ENCODE measurements at places on chromosomes 6 and 20. TPM values are rescaled to one million over a fixed set of nuclear protein-coding genes. Genes with fewer than 3 reads are reported as not detected.
A peak's percentile ranks its signal among the peaks of the same experiment; 100 is the strongest.

DNA sequence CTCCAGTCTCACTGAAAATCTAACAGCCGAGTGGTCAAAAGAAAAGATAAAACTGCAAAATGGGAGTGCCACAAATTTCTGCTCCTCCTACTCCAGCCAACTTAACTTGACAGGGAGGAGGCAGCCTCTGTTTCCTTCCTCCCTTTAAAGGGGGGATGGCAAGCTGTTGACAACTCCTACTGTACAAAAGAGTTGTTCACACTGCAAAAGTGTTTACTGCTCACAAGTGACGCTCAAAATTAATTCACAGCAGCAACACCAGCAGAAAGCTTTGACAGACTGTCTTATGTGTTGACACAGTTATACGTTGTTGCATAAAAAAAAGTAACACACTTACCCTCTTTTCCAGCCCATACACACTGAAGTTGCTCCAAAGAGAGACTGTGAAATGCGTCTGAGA, 169.8 kb downstream of the BACH2 start:
- no peak for DNase-seq

GRCh38 chr6:113654396-113654795, 202.7 kb upstream of the MARCKS start:
- peak; percentile 86 for DNase-seq

DNA sequence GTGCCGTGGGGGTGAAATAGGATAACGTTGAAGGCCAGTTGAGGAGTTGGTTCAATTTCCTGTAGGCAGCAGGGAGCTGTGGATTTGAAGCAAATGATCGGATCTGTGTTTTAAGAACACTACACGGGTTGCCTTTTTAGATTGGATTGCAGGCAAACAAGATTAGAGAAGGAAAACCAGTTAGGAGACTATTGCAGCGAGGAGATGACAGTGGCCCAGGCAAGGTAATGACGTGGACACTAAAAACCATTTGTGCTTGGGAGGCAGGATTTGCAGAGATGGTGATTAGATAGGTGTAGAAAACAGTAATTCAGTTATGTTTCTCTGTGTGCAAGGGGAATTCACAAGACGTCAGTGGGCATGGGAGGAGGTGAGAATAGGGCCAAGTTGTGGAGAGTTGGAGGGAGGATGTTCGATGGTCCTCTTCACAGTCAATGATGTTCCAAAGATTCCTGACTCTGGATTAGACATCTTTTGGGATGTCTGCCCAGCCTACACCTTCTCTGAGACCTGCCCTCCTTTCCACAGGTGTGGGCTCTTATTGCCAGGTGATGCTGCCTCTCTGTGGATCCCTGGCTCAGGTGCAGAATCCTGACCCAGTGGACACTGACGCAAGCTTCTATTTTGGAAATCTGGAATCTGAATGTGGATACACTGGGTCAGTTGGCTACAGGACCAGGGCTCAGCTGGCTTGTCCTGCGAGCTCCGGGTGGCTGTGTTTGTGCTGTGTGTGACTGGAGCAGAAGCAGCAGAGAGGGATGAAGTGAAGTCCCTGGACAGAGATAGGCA, 54.2 kb downstream of the TFAP2C start:
- DNase-seq, result no peak

GRCh38 chr6:149897855-149898744, at the start of gene RAET1E:
Gene RAET1E, minus strand, starts transcription at chr6:149898113. Its CDS starts 7,212 bp downstream, at chr6:149890901.
- peak; percentile 44 for DNase-seq

GRCh38 chr6:8545336-8545735, 110.0 kb upstream of the SLC35B3 start:
- DNase-seq, result no peak

DNA sequence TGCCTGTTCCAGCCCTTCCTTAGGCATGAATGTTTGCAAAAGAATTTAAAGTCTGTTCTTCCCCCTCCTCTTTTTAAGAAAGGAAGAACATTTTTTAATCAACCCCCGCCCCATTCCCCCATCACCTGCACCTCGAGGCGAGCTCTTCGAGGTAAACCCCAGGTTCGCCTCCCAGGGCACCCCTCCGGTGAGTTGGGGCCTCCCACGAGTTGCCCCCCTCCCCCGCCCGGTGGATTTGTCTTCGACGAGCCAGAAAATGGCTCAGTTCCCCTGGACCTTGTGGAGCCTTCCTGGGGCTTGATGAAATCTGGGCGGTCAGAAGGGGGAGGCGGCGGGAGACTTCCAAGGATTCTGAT, 256 bp upstream of the OVOL2 start:
- no peak for DNase-seq

- DNase-seq, result no peak
Measured at GRCh38 chr6:5786969-5787720, 219.6 kb downstream of the NRN1 start.

DNA sequence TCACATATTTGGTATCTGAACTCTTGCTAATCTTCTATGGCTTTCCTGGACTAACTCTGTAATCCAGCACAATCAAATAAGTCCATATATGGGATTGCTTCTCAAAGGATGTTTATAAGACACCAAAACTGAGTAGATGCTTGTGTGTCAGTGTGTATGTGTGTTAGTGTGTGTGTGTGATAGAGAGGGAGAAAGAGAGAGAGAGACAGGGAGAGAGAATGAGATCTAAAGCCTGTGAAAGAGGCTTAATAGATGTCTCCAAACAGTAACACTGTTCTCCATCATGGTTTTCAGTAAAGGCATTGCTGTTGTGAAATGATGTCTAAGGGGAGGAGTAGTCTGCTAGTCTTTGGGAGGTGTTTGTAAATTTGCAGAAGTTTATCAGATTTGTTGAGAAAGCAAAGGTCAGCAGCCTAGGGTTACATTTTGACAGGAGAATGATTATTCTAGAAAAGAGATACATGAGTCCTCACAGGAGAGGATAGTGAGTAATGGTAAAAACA, 73.9 kb upstream of the MLIP start:
- DNase-seq, result no peak

DNA sequence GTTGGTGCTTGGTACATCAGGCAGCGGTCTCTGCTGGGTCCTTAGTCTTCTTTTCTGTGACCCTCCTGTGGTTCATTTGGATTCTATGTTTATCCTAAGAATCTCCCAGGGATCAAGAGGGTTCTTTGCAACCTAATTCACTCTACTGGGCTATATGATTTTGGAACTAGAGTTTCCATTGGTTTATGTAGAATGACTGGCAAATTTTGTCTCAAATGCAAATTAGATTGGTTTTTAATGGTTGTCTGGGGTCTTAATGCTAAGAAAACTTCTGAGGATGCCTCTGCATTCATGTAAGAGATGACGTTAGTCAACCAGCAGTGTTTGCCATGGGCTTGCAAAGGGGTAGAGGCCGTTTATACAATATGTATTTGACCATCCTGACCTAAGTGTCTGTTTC, 129.8 kb upstream of the ZFP64 start:
- DNase-seq, result no peak

DNA sequence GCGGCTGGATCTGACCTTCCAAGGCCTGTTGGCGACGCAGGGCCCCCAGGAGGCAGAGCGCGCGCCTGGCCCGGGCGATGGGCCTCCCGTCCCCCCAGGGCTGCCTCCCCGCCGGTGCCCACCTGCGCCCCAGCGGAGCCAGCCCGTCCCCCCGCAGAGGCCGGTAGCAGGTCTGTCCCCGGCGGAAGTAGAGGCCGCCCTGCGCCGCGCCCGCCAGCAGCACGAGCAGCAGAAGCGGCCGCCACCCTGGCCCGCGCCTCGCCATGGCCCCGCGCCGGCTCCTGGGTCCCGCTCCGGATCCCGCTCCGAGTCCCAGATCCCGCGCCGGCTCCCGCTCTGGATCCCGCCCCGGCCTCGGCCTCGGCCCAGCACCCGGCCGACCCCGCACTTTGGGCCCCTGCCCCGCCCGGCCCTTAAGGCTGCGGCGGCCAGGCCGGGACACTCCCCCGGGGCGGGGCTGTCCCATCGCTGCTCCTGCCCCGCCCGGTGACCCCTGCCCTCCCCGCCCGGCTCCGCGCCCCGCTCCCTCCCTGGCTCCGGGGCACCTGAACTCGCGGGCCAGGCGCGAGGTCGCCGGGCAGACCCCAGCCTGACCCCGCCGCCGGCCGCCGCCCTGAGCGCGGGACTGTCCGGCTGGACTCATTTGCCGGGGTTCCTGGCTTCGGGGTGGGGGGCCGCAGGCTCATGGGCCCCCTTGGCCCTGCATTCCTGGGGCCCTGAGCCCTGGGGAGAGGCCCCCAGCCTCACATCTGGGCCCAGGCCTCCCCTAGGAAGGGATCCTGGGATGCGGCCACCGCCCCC, at the start of gene CTSZ:
TSS of gene CTSZ (minus strand) at position 391 of the 801 bp plus-strand sequence. CDS start at position 265, 126 bp downstream.
- peak; percentile 73 for DNase-seq

- no peak for DNase-seq
Measured at GRCh38 chr6:47654255-47654654, 44.1 kb upstream of the ADGRF4 start.

GRCh38 chr6:159042003-159042825, 2.6 kb downstream of the TAGAP start:
- no peak for DNase-seq

DNA sequence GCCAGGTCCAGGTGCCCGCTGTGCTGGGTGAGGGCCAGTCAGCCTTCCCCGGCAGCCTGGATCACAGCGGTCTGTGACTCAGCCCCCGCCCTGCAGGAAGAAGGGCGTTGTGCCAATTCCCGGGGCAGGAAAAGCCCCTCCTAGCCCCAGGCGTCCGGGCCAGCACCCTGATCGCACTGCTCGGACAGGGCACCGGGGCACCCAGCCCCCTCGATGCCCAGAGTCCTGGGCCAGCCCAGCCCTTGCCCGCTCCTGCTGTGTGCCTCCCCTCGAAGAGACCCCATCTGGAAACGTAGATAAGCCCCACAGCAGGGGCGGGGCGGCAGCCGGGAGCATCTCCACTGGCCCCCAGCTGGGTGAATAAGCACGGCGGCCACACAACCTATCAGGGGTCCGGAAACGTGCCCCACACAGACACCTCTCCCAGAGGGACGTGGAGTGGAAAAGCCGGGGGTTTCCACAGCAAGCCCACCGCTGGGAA, 9.9 kb downstream of the LAMA5 start:
- DNase-seq, result no peak

DNA sequence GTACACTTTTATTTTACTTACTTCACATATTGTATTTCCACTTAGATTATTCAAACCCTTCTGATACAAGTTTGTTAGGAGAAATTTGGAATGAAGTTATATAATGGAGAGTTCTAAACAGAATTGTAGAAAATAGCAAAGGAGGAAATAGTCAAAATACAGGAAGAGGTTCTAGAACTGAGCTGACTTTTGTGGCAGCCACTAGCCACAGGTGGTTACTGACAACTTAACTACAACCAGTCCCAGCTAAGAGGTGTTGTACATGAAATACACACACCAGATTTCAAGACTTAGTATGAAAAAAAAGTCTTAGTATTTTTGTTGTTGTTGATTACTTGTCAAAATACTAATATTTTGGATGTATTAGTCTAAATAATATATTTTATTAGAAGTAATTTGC, 727.4 kb upstream of the CITED2 start:
- DNase-seq, result no peak

- DNase-seq, result no peak
Measured at GRCh38 chr6:10690651-10691445, 3.6 kb downstream of the C6orf52 start.

- DNase-seq, result no peak
Measured at GRCh38 chr6:157069585-157069984, 253.7 kb downstream of the TMEM242 start.

- DNase-seq, result no peak
Measured at GRCh38 chr20:14717134-14717999, 380.0 kb upstream of the FLRT3 start.

- DNase-seq, result no peak
Measured at GRCh38 chr20:8796088-8796660, 272.7 kb upstream of the PLCB4 start.

- DNase-seq, result no peak
Measured at GRCh38 chr6:26597821-26598220, 1.1 kb downstream of the ABT1 start.

GRCh38 chr6:63685446-63686379, 50.1 kb downstream of the PHF3 start:
- no peak for DNase-seq

Gene WFDC2
- total RNA-seq, result 4.1 TPM

Gene LY6G6D
- total RNA-seq, result not detected

Gene NRSN1
- not detected for total RNA-seq

Gene ANKEF1
- total RNA-seq, result 1.6 TPM

Gene LRFN2
- 0.13 TPM for total RNA-seq

Gene KIZ
- total RNA-seq, result 39.2 TPM

Gene ARHGAP40
- not detected for total RNA-seq

Gene EHMT2
- 49.4 TPM for total RNA-seq

Data from sciatic nerve (tissue), 2 donors.